AG04450 (cell line): ENCODE measurements at places on chromosomes 6 and 20. TPM values are rescaled to one million over a fixed set of nuclear protein-coding genes. Genes with fewer than 3 reads are reported as not detected.

The NPBWR2 gene
- not detected in 2 replicates for polyA plus RNA-seq

The TASP1 gene
- polyA plus RNA-seq, result 5.1 and 6.0 TPM in 2 replicates

DNA sequence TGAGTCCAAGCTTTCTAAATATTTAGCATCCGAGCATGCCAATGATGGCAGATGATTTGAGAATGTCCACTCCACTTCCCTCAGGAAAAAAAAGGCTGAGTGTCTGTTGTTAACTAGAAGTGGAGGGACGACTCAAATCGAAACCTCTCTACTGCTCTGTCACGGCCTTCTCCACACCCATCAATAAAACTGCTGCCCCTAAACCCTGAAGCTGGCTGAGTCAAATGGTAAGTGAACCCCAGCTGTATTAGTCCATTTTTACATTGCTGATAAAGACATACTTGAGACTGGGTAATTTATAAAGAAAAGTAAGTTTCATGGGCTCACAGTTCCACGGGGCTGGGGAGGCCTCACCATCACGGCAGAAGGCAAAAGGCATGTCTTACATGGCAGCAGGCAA is 707.0 kb downstream of the QKI start:
- DNase-seq, result no peak

DNA sequence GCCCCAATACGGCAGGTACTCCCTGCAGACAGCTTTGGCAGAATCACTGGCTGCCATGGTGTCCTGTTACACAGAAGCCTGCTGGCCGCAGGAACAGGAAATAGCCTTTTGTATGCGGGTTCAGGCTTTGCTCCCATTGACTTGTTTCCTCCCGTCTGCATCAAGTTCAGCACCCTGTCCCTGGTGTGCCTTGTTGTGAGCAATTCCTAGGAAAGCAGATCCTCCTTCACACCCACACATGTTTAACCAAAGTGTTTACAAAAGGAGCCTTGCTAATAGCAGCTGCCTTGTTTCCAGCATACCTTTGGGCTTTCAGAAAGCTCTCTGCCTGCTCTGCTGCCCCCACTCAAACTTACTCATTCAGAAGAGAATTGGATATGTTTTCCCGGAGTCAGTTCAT is 127.2 kb upstream of the SUPT3H start:
- DNase-seq, result peak; percentile 94

- no peak for DNase-seq
These were observed 105.6 kb upstream of the CLDN20 start for GRCh38 chr6:155158030-155158843.

GRCh38 chr6:90187437-90188121 is 109.1 kb downstream of the BACH2 start:
- no peak for DNase-seq

- DNase-seq, result no peak
These were observed 14.3 kb upstream of the RAB5IF start for GRCh38 chr20:36591281-36591680.

GRCh38 chr20:23881371-23881770 is 1.8 kb upstream of the CST5 start:
- no peak for DNase-seq

GRCh38 chr6:150150821-150151646 is 8.2 kb downstream of the PPP1R14C start:
- no peak for DNase-seq

- no peak for DNase-seq
These were observed 4.0 kb downstream of the DCDC2 start for GRCh38 chr6:24353861-24354260.

DNA sequence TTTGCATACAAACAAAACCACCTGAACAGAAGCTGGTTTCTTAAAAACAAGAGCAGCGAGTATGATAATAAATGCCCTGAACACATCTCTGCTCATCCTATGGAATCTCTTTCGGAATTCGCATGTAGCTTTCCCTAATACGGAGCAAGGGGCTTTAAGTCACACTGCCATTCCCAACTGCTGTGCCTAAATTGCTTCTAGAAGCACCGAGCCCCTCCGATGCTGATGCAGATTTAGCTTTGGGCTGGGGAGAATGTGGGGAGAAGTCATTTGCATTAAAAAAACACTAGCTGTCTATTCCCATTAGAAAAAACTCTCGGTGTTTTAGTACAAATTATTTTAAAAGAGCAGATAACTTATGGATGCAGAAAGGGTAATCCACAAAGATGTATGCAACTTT is 76.9 kb downstream of the CD83 start:
- DNase-seq, result no peak

DNA sequence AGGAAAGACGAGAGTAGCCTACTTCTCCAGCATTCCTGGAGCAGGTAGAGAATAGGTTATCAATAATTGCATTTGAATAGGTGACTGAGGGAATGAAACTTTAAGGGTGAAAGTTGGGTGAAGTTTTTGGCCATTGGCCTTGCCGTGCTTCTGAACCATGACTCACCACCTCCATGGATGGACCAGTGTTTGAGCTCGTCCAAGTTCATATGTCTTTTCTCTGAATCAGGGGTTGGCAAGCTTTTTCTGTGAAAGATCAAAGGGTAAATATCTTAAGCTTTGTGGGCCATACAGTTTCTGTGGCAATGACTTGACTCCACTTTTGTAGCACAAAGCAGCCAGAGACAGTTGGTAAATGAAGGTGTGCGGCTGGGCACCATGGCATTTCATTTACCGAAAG is 31.8 kb downstream of the SNRNP48 start:
- DNase-seq, result no peak

GRCh38 chr6:8860671-8861070 is 425.3 kb upstream of the SLC35B3 start:
- no peak for DNase-seq
